CD8-positive, alpha-beta T cell (primary cell): ENCODE measurements at places on chromosomes 4 and X.

GRCh38 chr4:170198747-170199146 is 109.0 kb upstream of the AADAT start:
- DNase-seq = no peak

DNA sequence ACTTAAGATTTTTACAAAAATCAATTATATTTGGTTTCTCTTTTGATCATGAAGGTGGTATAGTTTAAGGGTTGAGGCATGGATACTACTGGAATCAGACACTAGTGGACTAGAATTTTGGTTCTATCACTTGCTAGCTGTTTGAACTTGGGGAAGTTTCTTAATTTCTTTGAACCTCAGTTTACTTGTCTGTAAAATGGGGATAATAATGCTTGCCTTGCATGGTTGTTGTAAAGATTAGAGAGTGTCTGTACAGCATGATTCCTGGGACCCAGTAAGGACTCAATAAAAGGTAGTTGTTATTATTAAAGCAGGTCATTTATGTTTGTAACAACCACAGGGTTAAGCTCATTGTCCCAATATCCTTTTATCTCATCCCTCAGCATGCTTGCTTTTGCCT is 36.0 kb downstream of the TMEM164 start:
- no peak for DNase-seq

DNA sequence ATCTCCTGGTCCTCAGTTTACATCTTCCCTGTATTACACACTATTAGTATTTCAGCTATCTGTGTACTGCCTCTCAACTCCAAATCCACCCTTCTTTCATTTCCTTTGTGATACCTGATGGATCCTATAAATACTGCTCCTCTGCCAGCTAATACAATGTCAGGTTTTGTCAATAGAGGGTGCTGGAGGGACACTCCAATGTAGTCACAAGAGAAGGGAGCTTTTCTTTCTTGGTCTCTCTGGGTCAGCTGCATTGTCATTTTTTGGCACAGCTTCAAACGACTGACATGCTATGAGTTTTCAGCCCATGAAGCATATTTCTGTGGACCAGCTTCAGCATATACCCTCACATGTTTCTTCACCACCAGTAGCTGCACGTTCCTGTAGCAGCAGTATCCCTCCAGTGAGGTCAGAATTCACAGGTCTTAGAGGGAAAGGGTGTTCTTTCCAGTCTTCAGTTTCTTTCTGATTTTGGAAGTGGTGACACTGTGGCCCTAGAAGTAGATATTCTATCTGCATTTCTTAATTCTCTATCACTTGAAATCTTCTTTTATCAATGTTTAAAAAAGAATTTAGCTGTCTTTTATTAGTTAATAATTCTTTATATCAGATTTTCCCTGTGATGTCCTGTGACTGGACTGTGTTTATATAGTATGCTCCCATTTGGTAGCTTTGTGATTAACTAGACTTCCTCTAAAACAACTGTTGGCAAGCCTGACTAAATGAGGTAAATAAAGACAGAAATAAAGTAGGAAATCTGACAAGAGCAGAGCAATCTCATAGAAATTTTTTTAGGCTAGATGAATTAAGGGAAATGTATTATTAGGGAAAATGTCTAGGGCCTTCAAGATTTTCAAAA is 60.6 kb downstream of the GABRA2 start:
- no peak for DNase-seq

GRCh38 chrX:53544936-53545335 is 110.8 kb upstream of the HSD17B10 start:
- no peak for DNase-seq

DNA sequence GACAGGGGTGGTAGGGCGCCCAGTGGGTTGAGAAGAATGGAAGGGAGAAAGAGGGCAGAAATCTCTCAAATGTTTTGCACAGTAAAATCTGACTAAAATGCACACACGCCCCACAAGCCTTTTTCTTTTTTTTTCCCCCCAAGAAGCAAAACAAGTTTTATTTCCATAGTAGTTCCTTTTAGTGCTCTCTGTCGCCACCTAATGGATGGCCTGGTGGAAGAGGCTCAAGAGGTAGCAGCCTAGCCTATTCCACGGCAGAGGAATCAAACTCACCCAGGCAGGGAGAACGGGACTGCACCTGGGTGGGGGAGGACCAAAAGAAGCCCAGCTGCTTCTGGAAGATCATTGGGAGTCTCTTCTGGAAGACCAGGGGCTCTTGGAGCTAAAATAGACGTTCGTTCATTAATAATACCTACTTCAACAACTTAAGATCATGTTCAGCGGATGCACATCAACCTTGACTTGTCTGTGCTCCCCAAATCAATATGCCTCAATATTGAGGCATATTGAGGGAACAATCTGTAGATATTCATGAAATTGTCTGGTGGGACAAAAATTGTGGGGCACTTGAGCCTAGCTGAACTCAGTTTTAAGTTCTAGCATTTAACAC is 31.6 kb upstream of the IRAK1 start:
- DNase-seq = peak; percentile 77

- no peak for DNase-seq
Observed at GRCh38 chr4:3612281-3612680, 80.1 kb upstream of the LRPAP1 start.

DNA sequence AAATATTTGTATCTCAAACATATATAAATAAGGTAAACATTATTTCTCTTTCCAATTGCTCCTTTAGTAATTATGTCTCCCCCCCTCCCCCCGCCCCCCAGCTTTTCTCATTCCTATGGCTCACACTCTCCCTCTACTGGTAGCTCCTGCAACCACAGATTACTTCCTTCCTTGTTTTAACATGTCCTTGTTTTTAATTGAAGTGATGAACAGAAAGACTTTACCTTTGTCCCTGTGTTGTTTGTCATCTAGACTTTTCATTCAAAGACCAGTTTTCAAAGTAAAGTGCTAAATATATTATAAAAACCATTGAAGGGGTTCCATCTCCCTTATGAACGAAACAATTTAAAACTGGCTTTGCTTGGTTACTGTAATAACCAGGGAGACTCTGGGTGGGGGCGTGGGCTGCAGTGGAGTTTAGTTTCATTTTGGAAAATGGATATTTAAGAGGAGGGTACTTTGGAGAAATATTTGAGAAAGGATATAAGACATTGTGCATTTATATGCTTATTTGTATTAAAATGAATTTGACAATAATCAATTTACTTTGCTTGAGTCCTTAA is 352.9 kb downstream of the RAPGEF2 start:
- peak; percentile 8 for DNase-seq

- no peak for DNase-seq
Observed at GRCh38 chr4:139736661-139737060, 71.0 kb downstream of the MGST2 start.

- DNase-seq = no peak
Observed at GRCh38 chr4:177108708-177109107, 201.0 kb upstream of the NEIL3 start.

DNA sequence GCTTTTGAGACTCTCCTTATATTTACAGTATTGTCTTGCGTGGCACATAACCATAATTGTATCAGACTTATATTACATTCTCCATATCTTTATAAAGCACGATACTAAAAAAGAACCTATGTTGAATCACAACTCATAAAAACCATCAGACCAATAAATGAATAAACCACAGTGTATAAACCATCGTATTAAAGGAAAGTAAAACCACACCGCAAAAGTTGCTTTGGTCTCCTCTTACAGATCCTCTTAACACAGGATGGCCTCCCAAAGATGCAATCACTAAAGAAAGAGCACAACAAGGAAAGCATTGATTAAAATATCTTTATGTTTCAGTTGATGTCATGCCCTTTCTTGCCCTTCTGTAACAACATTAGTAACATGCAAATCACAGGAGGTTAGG is 437.9 kb downstream of the AFF2 start:
- DNase-seq = no peak

- no peak for DNase-seq
Observed at GRCh38 chr4:101258883-101259282, 88.4 kb downstream of the PPP3CA start.

DNA sequence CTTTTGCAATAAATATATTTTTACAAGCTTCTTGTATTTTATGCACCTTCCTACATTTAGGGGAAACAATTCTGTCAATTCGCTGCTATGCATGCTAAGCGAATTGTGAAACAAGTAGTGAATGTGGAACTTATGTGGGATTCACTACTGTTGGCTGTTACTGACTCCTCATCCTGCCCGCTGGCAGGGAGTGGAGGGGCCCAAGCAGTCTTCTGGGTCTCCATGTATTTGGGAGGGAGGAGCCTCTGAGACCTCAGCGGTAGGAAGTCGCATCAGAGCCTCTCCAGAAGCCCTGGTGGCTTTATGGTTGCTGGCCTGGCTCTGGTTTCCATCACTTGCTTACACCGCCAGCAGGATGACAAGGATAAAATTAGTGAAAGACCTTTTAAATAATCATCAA is 3.7 kb upstream of the SETD7 start:
- DNase-seq = no peak

DNA sequence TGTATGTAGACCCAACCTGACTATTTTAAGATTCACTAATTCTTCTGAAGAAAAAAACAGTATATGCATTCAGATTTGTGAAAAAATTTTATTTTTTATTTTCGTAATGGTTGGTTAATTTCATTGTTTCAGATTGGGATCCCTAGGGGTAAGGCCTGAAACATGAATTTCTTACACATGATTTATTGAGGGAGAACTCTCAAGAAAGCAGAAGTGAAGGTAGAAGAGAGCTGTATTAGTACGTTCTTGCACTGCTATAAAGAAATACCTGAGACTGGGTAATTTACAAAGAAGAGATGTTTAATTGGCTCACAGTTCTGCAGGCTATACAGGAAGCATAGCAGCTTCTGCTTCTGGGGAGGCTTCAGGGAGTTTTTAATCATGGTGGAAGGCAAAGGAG is 611.9 kb upstream of the TECRL start:
- DNase-seq = no peak

DNA sequence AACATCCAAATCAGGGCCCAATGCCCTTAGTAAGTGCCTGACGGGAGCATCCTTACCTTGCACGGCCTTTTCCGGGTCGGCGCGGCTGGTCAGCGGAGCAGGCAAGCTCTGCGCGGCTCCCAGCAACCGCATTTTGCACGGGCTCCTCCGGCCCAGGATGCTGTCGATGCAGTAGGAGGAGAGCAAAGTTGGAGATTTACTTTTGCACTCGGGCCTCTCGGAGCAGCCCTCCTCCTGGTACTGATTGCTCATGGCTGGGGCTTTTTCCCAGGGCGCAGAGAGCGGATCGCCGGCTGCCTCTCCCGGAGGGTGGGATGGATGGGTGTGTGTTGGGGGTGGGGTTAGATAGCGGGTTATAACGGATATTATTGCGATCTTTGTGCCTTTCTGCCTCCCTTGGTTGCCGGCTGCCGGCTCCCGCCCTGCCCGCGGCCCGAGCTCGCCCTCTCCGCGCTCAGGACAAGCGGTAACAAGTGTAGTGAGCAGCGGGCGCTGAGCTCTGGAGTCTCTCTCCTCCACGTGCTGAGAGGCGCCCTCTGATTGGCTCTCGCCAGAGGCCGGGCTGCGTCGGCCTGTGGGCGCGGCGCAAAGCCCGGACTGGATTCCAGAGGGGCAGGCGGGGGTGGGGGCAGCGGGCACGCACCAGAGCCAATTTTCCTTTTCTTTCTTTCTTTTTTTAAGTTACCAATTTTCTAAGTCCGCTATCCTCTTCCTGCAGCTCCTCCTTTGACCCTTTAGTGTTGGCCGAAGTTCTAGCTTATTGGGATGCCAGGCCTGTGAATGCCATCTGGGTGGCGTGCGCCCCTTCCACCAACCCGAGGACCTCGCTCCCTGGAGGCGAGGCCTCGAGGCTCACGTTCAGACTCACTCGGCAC is at the start of gene ARX:
TSS of gene ARX (minus strand) at position 480 of the 875 bp plus-strand sequence. CDS start at position 252, 228 bp downstream.
- DNase-seq = no peak

GRCh38 chrX:45761920-45762319 is 561.2 kb upstream of the DIPK2B start:
- no peak for DNase-seq

DNA sequence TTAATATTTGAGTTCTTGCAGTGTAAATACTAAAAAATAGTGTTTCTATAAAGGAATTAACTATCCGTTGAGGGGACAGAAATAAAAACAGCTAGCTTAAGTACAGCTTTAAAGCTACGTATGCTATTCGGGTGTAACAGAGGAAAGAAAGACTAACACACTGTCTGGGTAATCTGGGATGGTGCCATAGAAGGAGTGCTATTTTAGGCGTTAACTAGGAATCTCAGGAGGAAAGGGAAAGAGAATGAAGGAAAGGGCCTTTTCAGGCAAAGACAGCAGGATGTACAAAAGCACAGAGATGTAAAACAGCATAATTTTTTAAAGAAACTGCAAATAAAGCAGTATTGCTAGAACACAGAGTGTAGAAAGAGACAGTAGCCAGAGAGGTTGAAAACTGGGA is 161.8 kb downstream of the RAP1GDS1 start:
- DNase-seq = no peak

DNA sequence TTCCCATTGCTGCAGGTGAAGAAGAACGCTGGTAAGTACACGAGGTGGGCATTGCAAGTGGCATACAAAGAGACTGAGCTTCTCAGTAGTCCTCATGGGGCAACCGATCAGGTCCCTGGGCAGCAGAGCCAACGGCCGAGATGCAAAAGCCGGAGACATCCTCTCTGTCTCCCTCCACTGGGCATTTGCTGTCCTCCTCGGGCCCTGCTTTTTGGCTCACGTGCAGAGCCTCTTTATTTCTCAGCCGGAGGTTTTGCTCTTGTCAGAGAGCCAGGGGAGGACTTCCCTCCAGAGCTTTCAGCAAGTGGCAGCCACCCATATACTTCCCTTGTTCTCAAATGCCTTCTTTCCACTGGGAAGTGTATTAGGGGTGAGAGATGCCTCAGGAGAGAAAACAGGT is 18.0 kb downstream of the STARD8 start:
- DNase-seq = no peak

- DNase-seq = no peak
Observed at GRCh38 chrX:2410279-2411020, 90.3 kb downstream of the DHRSX start.

- no peak for DNase-seq
Observed at GRCh38 chrX:148161701-148162100, 180.6 kb downstream of the FMR1NB start.

- no peak for DNase-seq
Observed at GRCh38 chr4:148204892-148205291, 237.3 kb downstream of the NR3C2 start.

DNA sequence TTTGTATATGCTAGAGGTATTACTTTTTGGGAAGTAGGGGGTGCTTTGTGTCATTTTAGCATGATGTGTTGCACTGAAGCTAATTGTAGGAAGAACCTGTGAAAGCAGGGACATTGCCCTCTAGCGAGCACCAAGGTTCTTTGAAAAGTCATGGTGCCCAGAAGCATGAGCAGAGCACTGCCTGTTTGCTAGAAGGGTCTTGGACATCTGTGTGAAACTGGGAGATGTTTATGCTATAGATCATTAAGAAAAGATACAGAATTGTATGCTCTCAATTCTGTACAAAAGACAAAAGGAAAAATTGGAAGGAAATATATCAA is 14.7 kb downstream of the GRPR start:
- DNase-seq = no peak

GRCh38 chr4:139833151-139833910 is 167.7 kb downstream of the MGST2 start:
- DNase-seq = no peak
